ENCODE measurements at places on chromosomes 11 and 22. TPM values are rescaled to one million over a fixed set of nuclear protein-coding genes. Genes with fewer than 3 reads are reported as not detected.

SLC22A12 gene
- total RNA-seq: not detected

FUT4 gene
- 5.5 TPM for total RNA-seq

ADAMTS8 gene
- total RNA-seq: under 0.01 TPM

LINC01488 gene
- not detected for total RNA-seq

TMEM151A gene
- total RNA-seq: 0.11 TPM

TTLL1 gene
- total RNA-seq: 9.6 TPM

OR8D1 gene
- under 0.01 TPM for total RNA-seq

RFPL2 gene
- not detected for total RNA-seq

TRPM5 gene
- total RNA-seq: not detected

MPZL3 gene
- total RNA-seq: 1.8 TPM

GRAMD4 gene
- total RNA-seq: 59.5 TPM

ISX gene
- total RNA-seq: not detected

FIBIN gene
- 65.4 TPM for total RNA-seq

Measured in uterine smooth muscle cell (primary cell).